ENCODE measurements at places on chromosomes 5 and 9.
A peak's percentile ranks its signal among the peaks of the same experiment; 100 is the strongest.

GRCh38 chr5:135207866-135208265 lies 173.8 kb upstream of the PITX1 start:
- no peak for DNase-seq

- no peak for DNase-seq
Measured at GRCh38 chr5:43609752-43610151, 6.8 kb downstream of the NNT start.

GRCh38 chr5:62698756-62699155 lies 120.1 kb downstream of the LRRC70 start:
- no peak for DNase-seq

DNA sequence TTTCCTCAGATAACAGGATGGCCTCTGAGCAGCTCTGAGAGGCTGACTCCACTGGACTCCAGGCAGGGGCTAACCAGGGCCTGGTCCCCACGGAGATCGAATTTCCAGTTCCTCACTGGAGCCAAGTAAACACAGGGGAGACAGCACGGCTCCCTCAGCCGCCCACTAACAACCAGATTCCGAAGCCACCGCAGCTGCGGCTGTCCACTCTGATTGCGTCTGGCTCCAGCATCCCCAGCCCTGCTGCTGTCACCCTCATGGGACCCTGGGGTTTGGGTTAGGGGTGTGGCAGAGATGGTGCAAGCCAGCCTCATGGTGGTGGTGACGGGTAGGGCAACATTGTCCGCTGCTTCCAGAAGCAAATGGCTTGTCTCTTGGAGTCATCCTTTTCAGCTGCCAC lies 172.6 kb downstream of the RGS3 start:
- DNase-seq, result no peak

GRCh38 chr5:123125962-123126732 lies 37.1 kb downstream of the PRDM6 start:
- DNase-seq, result no peak

DNA sequence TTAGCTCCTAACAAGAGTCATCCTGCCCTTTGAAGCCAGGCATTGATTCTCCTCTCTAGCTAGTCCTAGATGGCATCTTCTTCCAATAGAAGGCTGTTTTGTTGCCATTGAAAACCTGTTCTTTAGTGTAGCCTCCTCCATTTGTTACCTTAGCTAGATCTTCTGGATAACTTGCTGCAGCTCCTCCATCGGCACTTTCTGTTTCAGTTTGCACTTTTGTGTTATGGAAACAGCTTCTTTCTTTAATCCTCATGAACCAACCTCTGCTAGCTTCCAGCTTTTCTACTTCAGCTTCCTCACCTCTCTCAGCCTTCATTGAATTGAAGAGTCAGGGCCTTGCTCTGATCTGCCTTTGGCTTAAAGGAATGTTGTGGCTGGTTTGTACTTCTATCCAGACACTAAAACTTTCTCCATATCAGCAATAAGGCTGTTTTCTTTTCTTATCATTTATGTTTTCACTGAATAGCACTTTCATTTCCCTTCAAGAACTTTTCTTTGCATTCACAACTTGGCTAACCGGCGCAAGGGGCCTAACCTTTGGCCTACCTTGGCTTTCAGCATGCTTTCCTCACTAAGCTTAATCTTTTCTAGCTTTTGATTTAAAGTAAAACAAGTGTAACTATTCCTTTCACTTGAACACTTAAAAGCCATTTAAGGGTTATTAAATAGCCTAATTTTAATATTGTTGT lies 166.5 kb upstream of the SLC12A2 start:
- DNase-seq, result no peak

GRCh38 chr9:117073539-117074341 lies 341.1 kb downstream of the ASTN2 start:
- peak; percentile 77 for DNase-seq

DNA sequence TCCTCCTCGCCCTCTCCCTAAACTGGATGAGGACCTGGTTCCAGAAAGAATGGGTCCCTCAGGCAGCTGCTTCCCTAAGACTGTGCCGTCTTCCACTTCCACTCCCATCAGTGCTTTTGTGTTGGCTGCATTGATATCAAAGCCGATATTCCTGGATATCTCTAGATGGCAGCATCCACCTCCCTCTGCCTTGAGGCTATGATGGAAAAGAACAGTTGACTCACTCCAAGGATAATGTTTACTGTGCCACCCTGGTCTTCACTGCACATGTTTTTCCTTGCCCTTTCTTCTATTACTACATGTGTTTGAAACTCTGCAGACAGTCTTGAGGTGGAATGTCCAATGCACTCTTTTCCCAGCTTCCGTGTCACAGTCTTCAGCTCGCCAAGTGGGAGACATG lies 211.6 kb downstream of the MAST4 start:
- DNase-seq, result peak; percentile 37

GRCh38 chr5:157729858-157730257 lies 1.4 kb upstream of the THG1L start:
- no peak for DNase-seq

GRCh38 chr5:53601570-53601969 lies 41.1 kb downstream of the NDUFS4 start:
- DNase-seq, result no peak

DNA sequence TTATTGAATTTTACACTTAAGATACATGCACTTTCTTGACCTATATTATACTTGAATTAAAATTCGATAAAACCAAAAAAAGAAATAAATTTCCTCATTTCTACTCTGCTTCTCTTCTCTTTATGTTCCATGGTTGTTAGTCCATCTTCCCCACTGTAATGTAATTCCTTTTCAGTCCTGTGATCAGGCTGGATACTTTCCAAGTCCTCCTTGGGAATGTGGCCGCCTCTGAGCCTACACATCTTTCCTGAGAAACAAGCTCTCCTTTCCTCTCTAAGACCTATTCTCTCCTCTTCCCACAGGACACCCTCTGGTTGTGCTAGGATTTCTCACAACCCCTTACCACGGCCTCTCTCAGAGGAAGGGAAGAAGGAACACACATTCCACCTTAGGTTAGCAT lies 285.1 kb downstream of the DNAH5 start:
- DNase-seq, result no peak

- DNase-seq, result no peak
Measured at GRCh38 chr5:3258050-3258449, 337.6 kb upstream of the IRX1 start.

DNA sequence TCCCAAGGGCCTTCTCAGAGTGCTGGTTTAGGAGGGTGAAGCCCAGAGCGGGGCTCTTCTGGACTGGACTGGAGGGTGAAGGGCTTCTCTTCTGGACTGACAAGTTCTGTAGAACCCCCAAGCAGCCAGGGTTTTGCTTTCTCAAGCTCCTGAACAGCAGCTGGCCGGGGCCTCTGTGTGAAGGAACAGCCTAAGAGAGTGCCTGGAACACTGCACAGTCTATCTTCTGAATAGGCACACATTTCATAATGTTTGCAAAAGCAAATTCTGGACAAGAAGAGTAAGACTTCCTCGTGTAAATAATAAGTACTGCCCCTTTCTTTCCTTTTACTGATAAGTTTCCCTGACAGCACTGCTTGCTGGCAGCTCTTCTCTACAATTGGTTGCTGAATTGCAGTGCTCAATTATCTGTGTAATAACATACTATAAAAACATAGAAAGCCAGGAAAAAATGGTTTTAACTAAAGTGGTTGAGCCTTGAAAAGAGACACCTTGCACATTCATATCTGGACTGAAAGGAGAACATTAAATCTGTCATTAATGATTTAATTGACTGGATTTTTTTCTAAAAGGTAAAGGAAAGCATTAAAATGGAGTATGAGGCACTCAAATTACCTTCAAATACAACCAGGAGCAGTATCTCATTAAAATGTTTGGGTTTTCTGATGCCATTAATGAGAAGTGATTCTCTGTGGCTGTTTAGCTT lies 20.5 kb downstream of the MAST4 start:
- DNase-seq, result no peak

GRCh38 chr9:7912037-7912535 lies 112.5 kb upstream of the DMAC1 start:
- DNase-seq, result no peak

DNA sequence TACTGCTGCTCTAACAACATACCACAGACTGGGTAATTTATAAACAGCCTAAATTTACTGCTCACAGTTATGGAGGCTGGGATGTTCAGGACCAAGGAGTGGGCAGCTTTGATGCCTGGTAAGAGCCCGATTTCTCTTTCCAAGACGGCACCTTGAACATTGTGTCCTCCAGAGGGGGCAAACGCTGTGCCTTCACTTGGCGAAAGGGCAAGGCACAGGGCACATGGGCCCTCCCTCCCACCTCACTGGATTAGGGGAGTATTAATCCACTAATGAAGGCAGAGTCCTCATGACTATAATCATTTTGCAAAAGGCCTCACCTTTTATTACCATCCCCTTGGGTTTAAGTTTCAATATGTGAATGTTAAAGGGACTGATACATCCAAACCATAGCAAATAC lies 397.7 kb downstream of the TMEM38B start:
- no peak for DNase-seq

GRCh38 chr5:76736679-76737556 lies 21.0 kb downstream of the F2R start:
- DNase-seq, result peak; percentile 41

DNA sequence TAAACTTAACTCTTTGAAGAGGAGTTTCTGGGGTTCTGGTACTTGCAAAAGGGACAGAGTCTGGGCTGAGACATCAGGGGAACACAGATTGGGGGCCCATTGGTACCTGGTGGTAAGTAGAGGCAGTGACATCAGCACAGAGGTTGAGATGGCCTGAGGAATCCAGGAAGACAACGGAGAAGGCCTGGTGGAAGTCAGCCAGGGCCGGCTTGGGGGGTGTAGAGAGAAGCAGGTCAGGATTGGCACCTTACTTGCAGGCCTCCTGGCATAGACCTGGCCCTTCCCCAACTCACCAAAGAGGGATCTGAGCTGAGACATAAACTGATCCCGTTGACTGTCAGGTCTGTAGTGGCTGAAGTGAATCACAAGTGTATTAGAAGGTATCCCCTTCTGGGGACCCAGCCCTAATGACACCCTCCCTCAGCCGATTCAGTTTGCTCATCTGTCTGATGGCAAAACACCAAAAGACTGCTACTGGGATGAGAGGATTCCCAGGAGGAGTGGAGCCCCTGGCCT lies 5.5 kb downstream of the NOL6 start:
- DNase-seq, result no peak

DNA sequence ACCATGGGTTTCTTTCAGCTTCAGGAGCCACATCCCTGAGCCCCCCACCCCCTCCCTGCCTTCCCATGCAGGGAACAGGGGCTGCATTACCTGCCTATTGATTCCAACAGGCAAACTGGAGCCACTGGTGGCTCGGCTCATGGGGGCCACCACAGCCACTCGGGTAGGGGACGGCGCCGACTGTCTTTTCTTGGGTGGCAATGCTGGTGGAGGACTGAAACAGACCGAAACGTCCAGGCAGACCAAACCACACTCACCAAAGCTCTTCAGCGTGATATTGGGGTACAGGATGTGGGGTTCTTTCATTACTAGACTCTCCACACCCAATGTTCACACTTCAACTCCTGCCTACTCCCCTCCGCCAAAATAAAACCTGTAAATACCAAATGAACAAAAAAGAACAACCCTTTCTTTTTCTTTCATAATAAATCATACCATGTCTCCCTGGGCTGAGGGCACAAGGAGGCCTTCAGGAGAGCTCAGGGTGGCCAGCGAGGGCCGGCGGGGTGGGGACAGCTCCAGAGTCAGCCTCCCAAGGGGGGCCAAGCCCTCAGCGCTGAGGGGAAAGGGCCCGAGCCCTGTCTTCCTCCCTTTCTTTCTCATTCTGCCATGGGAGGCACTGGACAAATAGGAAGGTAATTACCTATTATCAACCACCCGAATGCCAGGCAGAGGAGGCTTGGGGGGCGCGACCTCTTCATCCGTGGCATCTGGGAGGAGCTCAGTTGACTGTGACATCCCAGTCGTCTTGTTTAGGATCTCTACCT lies 83.3 kb downstream of the PRRT1B start:
- DNase-seq, result no peak

- DNase-seq, result peak; percentile 46
Measured at GRCh38 chr5:171534043-171534895, 114.8 kb downstream of the FGF18 start.

DNA sequence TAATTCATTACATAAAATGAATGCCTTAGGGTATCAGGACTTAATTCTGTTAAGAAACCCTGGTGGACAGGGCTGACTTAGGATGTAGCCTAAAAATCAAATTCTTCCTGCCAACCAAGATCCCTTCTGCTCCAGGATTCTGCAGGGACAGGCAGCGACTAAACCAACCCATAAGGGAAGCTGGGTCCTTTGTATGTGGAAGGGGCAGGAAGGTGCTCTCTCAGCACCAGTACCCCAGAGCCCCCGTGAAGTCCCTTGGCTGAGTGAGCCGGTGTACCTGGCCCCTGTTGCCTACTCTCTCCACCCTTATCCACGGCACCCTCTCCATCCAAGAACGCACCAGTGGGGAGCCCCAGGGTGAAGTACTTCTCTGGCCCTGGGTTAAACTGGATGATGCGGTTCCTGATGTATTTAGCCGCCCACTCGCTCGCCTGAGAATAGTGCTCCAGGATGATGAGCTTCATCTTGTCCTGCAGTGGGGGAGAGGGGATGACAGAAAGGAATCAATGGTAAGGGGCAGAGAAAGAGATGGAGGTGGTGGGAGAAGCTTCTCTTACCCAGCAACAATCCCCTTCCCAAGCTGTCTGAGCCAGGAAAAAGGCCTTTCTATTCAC lies 1.1 kb downstream of the GNPDA1 start:
- no peak for DNase-seq

GRCh38 chr9:82115331-82115730 lies 126.8 kb downstream of the SPATA31D1 start:
- DNase-seq, result no peak

DNA sequence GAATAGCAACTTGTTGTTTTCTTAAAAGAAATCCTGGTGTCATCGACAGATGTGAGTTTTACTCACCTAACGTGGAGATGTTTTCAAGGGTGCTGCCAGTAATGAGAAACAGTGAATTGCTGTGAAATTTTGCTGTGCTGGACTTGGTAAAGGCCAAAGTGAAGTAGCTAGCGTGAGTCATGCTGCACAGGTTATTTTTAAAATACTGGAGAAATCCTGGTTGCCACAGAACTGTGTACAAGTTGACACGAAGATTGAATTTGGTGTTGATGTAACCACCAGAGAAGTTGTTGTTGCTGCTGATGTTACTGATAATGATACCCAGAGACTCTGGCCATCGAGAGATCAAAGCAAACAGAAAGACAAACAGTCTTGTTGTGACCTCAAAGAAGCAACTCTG lies 187.9 kb upstream of the NFIL3 start:
- no peak for DNase-seq

GRCh38 chr5:79849061-79849460 lies 142.0 kb downstream of the MTX3 start:
- no peak for DNase-seq

DNA sequence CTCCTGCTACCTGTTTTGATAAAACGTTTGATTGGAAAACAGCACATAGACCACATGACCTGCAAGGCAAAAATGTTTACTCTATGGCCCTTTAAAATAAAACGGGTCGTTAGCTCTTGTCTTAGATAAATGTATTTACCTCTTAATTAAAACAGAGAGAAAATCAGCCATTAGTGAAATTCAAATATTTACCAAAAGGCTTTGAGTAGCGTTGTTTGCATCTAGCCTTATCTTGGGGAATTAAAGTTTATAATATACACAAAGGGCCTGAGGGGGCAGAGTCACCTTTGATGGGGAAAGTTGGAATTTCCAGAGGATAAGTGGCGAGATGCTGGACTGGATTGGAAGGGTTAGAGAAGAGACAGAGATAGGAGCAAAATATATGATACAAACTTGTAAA lies 111.3 kb downstream of the FBXO4 start:
- no peak for DNase-seq
